Neural crest cell (in vitro differentiated cells): ENCODE measurements at places on chromosomes 1 and 21. TPM values are rescaled to one million over a fixed set of nuclear protein-coding genes. Genes with fewer than 3 reads are reported as not detected.

NMNAT2 gene
- 3.2 and 4.5 TPM in 2 replicates for total RNA-seq

PGBD5 gene
- total RNA-seq = 16.3 and 19.7 TPM in 2 replicates

- DNase-seq = no peak
Observed at GRCh38 chr1:20423169-20423795, 62.7 kb downstream of the CAMK2N1 start.

NECTIN4 gene
- total RNA-seq = not detected in 2 replicates
